C1 segment of cervical spinal cord (tissue), 14 donors: ENCODE measurements at places on chromosomes 12 and 14.
A peak's percentile ranks its signal among the peaks of the same experiment; 100 is the strongest.

DNA sequence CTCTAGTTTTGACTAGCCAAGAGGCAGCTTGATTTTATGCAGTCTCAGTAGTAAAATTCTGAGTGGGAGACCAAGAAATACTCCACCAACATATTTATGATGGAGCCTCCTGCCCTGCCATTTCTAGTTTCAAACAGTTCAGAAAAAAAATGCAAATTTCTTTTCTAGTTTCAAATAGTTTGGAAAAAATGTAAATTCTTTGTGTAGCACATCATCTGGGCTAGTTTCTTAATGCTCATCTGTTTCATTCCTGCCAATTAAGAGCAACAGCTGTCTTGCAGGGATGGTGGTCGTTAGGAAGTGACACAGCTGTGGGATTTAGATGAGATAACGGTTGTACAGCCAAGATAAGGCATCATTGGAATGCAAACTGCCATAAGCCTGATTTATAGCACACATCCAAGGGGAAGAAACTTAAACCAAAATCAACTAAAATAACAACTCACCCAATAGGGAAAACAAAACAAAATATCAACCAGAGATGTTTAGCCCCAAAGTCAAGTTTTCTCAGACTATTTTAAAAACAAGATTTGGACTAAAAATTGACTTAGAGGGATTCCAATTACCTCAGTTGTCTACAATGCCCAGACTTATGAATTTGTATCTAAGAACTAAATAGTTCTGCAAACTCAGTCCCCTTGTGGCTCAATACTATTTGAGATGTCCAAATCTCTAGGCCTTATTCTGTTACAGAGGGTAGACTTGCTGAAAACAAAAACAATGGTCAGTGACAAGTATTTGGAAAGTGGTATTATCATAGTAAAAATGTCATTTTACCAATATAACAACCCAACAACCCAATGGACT, 291.3 kb upstream of the ATP2B1 start:
- DNase-seq = no peak

DNA sequence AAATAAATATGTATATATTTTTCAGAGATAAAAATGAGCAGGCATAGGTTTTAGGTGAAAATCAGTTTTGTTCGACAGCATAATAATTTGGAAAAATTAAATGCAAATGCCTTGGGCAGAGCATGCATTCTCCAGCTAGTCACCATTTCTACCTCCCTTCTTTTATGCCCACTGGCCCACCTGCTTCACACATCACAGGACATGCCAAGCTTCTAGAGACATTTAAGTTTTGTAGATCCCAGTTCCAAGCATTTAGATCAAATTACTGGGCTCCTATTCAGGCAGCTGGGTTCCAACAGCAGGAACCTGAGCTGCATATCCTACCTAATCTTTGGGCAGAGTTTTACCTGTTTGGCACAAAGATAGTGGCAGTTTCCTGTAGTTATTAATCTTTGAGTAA, 67.6 kb upstream of the SLC38A4 start:
- DNase-seq = no peak

- no peak for DNase-seq
Observed at GRCh38 chr12:53596920-53597363, 29.2 kb downstream of the ATF7 start.

- DNase-seq = no peak
Observed at GRCh38 chr12:97300891-97301290, 161.7 kb upstream of the RMST start.

- DNase-seq = peak; percentile 33
Observed at GRCh38 chr12:57133916-57134315, 5.6 kb downstream of the LRP1 start.

- DNase-seq = no peak
Observed at GRCh38 chr12:113845900-113846674, 120.0 kb downstream of the RBM19 start.

- DNase-seq = no peak
Observed at GRCh38 chr12:64621257-64621942, 11.1 kb downstream of the RASSF3 start.

DNA sequence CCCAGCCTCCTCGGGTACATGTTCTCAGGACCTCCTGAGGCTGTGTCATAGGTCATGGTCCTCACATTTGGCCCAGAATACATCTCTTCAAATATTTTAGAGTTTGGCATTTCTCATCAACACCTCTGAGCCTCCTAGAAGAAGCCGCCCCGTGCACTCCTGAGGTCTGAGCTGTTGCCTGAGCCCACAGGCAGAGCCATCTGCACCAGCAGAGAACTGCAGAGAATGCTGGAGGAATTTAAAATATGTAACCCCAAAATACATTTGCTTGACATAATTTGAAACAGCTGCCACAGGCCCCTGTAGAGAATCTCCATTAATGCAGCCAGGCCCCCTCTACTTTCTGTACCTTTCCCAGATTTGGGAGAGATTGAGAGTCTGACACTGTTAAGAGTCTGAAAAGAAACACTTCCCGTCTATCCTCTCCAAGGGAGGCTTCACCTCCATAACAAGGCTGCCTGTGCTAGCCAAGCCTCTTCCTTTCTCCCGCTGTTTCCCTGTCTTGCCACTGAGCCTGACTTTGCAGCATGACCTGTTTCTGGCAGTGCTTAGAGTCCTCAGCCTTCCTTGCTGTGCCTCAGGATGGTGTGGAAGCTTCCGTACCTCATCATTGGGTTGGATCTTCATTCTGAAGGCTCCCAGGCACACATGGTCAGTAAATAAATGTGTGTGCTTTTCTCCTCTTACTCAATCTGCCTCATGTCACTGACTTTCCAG, 95.4 kb upstream of the SFSWAP start:
- no peak for DNase-seq

DNA sequence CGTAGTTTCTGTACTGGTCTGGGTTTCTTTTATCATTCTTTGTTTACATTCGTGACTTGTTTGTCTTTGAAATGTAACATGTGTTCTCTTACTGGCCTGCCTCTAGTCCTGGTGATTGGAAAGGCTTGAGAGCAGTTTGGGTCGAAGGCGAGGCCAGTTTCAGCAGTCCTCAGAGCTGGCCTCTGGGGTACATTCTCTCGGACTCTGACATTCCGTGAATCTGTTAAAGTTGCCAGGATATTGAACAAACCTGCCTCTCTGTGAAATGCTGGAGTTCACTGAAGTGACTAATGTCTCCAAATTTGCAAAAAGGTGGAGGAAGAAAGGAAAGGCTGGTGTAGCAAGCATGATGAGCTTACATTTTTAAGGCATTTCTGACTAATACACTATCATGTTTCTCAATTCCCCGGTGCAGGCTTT, 1.5 kb downstream of the PLEKHA5 start:
- no peak for DNase-seq

- no peak for DNase-seq
Observed at GRCh38 chr12:85747941-85748495, 88.2 kb downstream of the RASSF9 start.

- no peak for DNase-seq
Observed at GRCh38 chr12:79655036-79655435, 35.7 kb downstream of the PAWR start.

GRCh38 chr12:130214686-130215395, 52.6 kb downstream of the FZD10 start:
- DNase-seq = no peak

GRCh38 chr12:109997393-109997792, 1.2 kb upstream of the GIT2 start:
- DNase-seq = no peak

- no peak for DNase-seq
Observed at GRCh38 chr12:118119449-118119879, 15.7 kb upstream of the VSIG10 start.

DNA sequence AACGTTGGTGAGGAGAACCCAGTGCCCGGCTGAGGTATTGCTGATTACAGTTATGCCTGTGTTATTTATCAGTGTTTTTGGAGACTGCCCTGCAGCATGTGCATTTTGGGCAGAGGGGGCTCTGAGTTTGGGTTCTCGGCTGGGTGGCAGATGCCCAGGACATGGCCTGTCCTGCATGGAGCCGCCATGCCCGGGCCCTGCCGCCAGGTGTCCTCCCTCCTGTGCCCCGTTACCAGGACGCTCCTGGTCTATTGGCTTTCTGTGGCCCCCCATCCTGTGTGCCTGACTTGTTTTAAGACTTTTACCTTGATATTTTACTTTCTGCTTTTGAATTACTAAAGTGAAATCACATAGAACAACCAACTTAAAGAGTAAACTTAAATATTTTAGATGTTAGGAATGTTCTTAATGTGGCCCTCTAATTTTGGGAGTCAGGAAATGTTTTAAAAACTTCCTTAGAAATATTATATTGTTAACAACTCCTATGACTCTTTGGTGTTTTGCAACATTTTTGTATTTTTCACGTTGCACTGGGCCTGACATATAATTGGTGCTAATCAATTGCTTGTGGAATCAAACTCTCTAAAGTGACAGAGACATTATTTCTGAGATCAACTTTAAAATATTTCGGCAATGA, 51.8 kb downstream of the PRIMA1 start:
- no peak for DNase-seq

DNA sequence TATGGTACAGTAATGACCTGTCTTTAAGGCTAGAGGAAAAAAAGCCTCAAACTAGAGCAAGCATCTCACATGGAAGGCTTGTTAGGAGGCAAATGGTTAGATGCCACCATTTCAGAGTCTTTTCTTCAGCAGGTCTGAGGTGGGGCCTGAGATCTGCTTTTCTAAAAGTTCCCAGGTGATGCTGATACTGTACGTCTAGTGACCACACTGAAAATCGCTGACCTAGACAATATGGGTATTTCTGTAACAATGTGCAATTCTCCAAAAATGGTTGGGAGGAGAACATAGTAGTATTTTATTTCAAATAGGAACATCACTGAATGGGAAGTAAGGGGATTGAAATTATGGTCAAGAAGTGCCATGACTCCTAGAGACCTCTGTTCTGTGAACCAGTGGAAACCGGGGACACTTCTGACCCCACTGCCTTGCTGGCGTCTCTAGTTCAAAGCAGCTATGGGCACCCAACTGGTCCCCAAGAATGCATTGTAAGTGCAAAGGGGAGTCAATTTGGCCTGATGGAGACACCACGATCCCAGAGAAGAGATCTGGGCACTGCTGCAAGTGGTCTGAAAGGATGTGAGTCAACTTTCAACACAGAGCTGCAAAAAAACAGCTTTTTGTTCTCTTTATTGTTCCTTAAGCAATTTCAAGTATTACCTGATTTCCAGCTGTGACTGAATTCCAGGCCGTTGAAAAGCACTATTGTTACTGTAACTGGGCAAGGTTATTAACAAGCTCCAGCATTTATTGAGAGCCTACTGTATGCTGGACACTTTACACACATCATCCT, 54.4 kb upstream of the PLEKHG7 start:
- no peak for DNase-seq

- no peak for DNase-seq
Observed at GRCh38 chr12:31026202-31026601, 47.5 kb upstream of the DDX11 start.

DNA sequence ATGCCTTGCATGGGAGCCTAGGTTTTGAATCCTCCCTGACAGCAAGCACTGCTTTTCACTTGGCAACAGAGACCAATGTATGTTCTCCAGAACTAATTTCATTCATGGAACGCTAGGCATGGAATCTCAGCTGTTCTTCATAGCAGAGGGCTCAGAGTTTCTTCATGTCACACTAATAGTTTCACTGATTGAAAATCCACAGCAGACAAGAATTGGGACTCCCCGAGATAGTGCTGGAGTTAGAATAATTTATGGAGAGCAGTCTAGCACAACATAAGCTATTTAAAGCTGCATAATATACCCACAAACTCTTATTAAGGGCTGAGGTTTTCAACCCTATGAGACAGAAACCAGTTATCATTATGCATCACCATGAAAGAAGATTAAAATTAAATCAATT, 342.5 kb downstream of the TMEM132D start:
- no peak for DNase-seq
